ENCODE measurements at places on chromosomes 3 and 15.

GRCh38 chr15:35857567-35858226 lies 311.7 kb upstream of the DPH6 start:
- no peak for DNase-seq

DNA sequence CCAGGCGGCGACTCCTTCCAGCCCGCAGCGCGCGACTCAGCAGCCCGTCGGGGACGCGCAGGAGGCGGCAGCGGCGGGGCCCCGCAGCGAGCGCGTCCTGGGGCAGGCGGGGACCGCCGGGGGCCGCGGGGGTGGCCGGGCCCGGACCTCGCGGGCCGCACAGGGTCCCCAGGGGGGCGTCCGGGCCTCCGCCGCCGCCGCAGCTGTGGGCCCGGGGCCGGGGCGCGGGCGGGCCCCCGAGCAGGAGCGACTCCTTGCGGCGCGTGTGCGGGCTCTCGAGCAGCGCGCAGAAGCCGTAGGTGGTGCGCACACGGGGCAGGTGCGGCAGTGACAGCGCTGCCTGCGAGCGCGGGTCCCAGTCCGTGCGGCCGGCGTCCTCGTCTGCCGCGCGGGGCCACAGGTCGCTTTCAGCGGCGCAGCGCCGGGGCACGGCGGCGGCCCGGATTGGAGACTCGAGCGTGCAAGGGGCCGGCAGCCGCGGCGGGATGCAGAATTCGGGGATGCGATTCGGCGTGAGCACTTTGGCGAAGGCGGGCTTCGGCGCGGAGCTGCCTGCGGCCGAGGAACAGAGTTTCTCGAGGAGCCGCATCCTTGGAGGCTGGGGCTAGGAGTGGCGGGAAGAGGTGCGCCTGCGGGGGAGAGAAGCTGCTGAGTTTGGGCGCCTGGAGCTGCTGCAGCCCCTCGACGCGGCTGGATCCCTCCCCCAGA lies 535 bp downstream of the C2CD4B start:
- no peak for DNase-seq

- DNase-seq: no peak
These were observed 43.1 kb downstream of the IGF2BP2 start for GRCh38 chr3:185781759-185782158.

DNA sequence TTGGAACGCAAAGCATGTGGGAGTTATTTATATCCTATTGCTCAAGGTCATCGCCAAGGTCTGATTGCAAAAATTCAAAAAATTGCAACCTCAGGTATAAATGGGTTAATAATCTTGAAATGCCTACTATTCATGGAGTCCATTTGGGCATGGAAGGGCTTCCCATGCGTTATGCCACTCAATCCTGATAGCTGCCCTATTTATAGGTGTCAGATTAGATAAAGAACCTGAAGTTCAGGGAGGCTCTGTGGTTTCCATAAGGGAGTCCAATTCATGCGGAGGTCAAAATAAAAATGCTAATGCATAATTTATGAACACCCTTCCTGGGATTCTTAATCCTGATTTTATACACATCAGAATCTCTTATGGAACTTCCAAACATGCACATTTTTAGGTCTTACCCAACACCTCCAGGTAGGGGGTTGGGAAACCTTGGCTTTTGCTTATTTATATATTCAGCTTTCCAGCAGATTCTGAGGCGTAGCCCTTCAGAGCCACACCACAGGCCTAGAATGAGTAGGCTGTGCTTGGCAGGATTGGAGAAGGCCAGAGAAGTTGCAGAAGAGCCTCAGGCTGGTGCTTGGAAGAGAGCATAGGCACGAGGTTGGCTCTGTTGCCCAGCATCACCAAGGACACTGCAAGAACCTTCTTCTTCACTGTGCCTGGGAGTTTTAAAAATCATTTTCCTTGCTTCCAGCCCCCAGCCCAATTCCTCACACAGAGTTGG lies 324.4 kb upstream of the CFAP20DC start:
- DNase-seq: no peak

DNA sequence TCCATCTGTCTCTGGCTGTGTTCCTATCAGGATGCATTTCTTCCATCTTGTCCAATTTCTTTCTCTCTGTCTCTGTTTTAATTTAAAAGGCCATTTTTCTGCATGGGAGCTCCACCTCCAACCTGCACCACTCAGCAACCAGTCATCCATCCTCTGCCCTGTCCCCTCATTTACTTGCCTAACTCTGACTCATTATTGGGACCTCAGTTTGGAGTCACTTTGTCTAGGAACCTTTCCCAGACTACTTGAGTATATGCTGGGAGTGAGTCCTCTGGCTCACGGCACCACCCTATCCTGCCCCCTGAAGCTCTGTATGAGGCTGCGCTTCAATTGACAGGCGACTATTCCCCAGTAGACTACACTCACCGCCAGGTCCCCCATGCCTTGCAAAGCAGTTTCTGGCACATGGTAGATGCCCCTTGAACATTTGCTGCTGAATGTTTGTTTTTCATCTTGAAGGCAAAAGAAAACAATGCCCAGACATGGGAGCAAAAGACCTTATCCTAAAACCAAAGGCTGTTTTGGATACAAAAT lies 513.3 kb upstream of the CFAP20DC start:
- DNase-seq: no peak

DNA sequence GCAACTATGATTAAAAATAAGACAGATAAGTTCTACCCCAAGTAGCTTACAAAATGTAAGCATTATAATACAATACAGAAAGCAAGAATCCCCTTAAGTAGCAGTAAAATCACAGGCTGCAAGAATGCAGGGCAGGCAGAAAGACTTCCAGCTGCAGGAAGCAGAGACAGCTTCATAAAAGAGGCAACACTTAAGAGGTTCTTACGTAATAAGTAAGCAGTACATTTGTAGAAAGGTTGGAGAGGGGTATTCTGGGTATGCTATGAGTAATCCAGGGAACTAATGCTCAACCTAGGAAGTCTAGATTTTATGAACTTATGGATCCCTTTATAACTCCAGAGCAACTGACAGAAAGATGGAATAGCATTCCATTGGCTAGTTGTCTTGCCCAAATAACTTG lies 151.6 kb downstream of the IL5RA start:
- DNase-seq: no peak

Data from hippocampal formation (tissue), 2 donors.